GM18507 (cell line): ENCODE measurements at places on chromosomes 5 and 9.

- DNase-seq, result no peak
These were observed 132.0 kb downstream of the LIFR start for GRCh38 chr5:38424148-38425060.

- DNase-seq, result no peak
These were observed 20.0 kb downstream of the MORN5 start for GRCh38 chr9:122179690-122180074.

DNA sequence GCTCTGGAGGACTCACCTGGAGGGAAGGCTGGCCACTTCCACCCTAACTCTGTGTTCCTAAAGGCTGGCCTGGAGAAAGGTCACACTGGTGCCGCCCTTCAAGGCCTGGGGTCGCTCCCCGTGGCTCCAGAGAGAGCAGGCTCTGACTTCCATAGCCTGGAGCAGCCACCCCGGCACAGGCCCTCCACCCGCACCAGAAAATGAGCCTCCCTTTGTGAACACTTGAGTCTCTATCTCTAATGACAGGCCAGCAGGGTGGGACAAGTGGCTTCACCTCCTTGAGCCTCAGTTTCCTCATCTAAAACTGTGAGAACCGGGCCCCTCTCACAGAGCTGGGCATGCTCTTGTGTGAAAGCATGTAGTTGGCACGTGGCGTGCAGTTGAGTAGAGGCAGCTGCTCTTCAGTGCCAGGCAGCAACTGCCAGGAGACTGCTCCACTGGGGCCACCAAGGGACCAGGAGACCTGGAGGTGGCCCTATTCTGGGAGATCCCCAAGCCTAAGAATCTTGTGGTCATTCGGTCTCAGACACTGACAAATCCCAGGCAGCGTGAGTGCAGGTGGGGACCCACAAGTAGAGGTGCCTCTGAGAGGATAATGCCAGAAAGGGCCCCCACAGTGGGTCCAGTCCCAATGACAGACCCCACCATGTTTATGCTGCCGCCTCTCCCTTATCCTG is 56.7 kb upstream of the GARNL3 start:
- no peak for DNase-seq

GRCh38 chr5:52119768-52120167 is 667.9 kb upstream of the ITGA1 start:
- DNase-seq, result no peak

DNA sequence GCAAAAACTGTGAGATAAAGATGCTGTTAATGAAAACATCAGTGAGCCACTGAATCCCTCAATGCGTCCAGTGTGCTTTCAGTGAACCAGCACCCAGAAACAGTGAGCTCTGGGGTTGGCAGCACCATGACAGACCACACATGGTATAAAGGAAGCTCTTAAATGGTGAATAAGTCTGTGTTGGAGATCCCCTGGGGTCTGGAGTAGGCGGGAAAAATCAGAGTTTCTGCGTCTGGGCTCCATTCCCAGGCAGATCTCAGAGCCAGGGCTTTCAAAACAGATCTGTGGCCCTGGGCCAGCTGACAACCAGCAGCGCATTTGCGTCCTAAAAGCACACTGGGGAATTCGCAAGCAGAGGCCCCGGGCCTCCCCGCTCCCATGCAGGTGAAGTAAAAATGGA is 233.5 kb downstream of the FRMD3 start:
- no peak for DNase-seq

DNA sequence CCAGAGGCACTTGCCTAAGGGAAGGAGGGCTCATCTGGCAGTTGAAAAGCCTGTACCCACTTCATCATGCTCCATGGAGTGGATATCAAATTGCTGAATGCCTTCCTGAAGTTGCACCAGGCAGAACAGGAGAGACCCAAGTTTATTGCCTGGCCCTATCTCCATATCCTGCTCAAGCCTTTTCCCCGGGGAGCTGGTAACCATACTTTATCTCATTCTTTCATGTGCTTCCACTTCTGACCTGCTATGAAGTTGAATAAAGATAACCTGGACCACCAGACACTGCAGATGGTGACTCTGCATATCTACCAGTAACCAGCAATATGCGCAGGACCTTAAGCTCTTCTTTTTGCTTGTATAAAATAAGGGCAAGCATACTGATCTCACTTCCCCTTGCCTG is 1397.5 kb upstream of the CDH6 start:
- DNase-seq, result no peak

- DNase-seq, result no peak
These were observed 104.4 kb downstream of the CETN3 start for GRCh38 chr5:90305041-90305720.

GRCh38 chr9:34985311-34985899 is 4.1 kb upstream of the DNAJB5 start:
- DNase-seq, result no peak

- no peak for DNase-seq
These were observed 14.9 kb downstream of the FAM151B start for GRCh38 chr5:80502800-80503199.

- DNase-seq, result no peak
These were observed 11.0 kb downstream of the SKP2 start for GRCh38 chr5:36162810-36163486.

DNA sequence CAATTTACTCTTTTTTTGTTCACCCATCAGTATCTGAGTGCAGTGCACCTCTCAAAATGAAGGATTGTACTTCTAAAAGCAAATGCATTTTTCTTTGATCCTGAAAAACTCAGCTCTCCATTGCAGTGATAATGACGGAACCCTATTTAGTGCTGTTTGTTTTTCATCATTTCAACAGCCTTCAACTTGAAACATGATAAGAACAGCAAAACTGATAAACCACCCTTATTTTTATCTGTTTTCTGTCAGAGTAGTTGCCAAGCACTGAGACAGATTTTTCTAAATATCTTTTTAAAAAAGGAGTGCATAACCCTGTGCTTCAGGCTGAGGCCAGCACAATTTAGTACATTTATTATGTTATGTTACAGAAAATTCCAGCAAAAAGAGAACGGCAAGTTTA is 549.8 kb upstream of the DMAC1 start:
- DNase-seq, result no peak

DNA sequence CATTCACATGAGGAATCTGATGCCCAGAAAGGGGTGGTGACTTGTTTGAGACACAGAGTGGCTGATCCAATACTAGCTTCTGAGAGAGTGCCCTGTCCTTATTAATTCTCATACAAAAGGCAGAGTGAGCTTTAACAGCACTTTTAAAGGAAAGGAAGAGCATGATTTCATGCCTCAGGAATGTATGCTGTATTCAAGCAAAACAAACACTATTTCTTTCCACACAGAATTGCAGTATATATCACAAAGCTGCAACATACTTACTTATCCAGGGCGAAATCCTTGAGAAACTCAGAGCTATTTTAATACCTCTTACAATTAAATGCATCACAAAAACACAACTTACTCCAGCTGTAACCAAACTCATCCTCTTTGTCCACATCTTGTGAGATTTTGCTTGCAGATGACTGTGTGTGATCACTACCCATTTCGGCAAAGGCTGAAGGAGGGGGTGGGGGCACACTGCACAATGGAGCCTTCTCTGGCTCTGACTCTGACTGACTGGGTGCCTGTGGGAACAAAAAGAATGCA is 139.8 kb downstream of the MPDZ start:
- no peak for DNase-seq

DNA sequence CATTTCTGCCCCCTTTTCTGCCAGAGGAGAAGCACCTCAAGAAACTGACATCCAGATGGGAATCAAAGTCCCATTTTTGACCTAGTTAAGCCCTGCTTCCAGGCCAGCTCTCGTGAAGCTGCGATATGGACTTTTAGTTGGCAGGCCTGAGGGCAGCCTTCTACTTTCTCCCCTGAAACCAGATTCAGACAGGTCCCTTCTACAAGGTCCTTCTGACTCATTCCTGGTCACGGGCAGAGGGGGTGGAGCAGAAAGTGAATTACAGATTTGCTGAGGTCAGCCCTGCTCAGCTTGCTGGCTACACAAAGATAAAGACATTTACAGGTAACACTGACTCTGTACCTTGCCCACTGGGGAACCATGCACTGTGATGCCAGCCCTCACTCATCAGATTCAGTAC is 52.8 kb upstream of the TUT7 start:
- no peak for DNase-seq

DNA sequence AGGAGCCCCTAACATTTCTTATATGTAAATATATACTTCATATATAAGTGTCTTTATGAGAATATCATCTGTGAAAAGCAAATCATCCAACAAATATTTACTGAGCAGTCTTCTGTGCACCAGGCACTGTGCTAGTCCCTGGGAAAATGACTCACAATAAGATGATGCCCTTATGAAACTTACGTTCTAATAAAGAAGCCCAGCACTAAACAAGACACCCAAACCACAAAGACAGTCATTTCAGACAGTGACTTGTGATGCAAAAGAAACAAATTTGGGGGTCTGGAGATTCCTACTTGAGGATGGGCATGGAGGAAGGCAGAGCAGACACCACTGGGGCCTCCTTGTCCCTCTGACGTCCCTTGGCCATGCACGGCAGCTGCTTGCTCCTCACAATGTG is 30.6 kb upstream of the PPP1R2B start:
- DNase-seq, result no peak

- no peak for DNase-seq
These were observed 92.2 kb downstream of the CDC42SE2 start for GRCh38 chr5:131355971-131356528.

DNA sequence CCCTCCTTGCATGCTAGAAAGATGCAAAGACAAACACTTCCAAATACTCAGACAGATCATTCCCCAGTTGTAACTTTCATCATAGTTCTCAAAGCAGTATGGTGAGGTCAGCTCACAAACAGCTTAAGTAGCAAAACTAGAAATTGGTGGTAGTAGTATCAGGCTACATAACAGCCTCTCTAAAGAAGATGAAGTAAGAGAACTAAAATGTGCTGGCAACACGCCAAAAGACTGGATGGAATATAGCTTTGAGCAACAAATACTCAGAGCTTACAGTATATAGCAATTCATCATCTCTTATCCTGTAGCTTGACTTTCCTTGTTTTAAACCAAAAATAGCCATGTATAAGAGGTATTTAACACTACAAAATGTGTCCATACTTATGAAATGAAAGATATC is 7.5 kb downstream of the PFDN1 start:
- no peak for DNase-seq
